ENCODE measurements at places on chromosomes 7 and 10.

- no peak for DNase-seq
Measured at GRCh38 chr7:4084271-4084670, 597.8 kb upstream of the FOXK1 start.

GRCh38 chr10:20596065-20596755, 300.9 kb downstream of the NEBL start:
- DNase-seq = no peak

GRCh38 chr10:60096761-60097513, 190.6 kb upstream of the CCDC6 start:
- DNase-seq = no peak

DNA sequence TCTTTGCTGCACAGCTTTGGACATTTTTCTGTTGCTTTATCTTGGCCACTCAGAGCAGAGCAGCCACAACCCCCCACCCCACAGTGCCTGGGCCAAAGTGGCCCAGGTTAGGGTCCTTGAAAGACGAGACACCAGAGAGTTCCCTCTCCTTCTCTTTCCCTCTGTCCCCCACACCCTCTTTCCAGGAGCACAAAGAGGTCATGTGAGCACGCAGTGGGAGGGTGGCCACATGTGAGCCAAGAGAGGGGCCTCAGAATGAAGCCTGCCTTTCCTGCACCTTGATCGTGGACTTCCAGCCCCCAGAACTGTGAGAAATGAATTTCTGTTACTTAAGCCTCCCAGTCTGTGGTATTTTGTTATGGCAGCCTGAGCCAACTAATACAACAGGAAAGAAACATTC, 14.6 kb upstream of the MSMB start:
- no peak for DNase-seq

GRCh38 chr7:13098161-13098560, 410.7 kb downstream of the ARL4A start:
- no peak for DNase-seq

- DNase-seq = no peak
Measured at GRCh38 chr10:24771943-24772694, 48.4 kb upstream of the ARHGAP21 start.

DNA sequence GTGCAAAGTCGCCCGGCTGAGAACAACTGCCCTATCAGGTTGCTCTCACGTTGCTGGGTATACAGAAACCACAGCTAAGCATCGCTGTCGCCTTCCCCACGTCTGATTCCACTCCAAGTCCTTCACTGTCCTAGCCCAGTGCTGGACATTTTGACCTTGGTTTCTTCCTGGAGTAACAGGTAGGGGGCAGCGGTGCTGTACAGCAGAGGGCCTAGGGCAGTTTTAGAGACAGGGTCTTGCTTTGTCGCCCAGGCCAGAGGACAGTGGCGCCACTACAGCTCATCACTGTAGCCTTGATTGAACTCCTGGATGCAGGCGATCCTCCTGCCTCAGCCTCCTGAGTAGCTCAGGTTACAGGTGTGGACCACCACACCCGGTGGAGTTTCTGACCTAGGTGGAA, 2.6 kb downstream of the CLDN15 start:
- no peak for DNase-seq

GRCh38 chr7:33982425-33982786, 77.1 kb downstream of the BMPER start:
- DNase-seq = peak; percentile 35

DNA sequence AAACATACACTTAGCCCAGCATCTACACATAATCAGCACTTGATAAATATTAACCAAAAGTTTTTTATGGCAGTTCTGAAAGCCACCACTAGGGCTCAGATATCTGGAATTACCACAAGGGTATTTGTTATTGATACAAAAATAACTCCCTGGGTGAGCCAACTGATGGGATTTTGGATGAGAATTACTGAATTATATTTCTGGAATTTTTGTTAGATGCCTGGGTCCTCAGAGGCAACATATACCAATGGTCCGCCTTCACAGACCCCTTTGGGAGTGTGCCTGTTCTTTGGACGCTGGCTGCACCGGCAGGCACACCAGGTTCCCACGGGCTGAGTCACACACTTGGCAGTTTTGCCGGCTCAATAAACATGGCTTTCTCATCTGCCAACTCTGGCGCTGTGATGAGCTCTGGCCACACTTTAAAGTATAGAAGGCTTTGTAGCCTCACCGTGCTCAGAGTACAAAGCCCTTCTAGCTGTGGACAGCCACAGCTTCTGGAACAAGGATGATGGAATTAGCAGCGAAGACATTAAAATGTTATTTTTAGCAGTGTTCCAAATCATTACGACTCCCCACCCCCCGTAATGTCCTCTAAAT, 24.5 kb upstream of the EEPD1 start:
- peak; percentile 14 for DNase-seq

GRCh38 chr10:5854131-5854475, 35.6 kb downstream of the ANKRD16 start:
- no peak for DNase-seq

DNA sequence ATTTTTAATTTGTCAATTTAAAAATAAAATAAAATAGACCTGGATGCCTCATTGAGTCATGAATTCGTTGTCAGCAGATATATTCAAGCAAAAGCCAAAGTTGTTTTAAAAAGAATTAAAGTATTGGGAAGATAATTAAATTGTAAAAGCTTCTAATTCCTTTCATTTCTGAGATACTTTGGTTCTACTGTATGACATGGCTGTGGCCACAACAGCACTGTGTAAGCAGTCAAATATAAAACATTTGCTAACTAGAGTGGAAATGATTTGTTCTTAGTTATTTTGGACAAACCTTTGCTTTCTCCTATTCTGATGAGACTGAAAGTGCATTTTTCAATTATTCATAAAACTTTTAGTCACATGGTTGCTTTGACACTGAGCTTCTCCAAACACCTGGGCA, 143.6 kb upstream of the FAM13C start:
- DNase-seq = no peak

GRCh38 chr7:105678811-105679495, 97.7 kb upstream of the EFCAB10 start:
- no peak for DNase-seq

- DNase-seq = no peak
Measured at GRCh38 chr7:92875719-92876118, 39.3 kb upstream of the CDK6 start.

DNA sequence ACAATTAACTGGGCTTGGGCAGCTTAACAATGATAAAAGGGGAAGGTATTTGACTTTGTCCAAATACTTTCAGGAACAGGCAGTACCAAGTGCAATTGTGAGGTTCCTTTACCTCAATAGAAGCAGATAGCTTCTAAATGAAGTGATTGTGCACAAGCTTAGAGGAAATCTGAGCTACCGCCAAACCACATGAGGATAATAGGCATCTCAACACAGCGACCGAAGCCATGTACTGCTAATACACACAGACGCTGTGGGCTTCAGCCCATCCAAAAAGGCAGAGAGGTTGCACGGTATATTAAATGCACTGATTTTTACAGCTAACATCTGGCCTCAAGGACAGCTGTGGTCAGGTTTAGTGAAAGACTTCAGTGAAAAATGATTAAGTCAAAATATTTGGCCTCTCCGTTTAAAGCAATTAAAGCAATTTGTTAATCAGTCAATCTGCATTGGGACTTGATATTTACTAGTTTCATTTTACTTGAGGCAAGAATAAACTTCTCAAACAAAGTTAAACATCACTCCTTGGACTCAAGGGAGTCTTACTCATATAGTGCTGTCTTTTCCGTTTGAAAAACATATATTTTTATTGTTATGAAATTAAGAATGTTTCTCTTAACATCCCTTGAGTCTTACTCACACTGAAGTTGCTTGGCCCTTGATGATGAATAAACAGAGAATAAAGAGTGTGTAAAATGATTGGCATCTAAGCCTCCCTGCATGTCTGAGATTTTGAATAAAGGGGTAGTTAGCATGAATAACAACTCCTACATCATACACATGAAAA, 306.3 kb downstream of the C7orf25 start:
- no peak for DNase-seq

DNA sequence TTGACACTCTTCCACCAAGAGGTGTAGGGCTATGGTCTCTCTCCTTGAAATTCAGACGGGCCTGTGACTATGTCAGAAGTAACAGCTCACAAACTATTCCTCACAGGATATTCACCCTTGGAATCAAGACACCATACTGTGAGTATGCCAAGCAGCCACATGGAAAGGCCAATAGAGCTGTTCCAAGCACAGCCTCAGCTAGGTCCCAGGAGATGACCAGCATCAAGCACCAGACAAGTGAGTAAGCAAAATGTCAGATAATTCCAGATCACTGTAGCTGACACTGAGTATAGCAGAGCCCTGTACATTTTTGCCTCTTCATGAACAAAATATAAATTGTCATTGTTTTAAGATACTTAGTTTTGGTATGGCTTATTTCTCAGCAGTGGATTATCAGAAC, 88.1 kb upstream of the KCND2 start:
- DNase-seq = no peak

GRCh38 chr7:138460649-138461607, 869 bp downstream of the TRIM24 start:
- peak; percentile 94 for DNase-seq

GRCh38 chr10:62810156-62810902, 5.8 kb downstream of the ADO start:
- no peak for DNase-seq

DNA sequence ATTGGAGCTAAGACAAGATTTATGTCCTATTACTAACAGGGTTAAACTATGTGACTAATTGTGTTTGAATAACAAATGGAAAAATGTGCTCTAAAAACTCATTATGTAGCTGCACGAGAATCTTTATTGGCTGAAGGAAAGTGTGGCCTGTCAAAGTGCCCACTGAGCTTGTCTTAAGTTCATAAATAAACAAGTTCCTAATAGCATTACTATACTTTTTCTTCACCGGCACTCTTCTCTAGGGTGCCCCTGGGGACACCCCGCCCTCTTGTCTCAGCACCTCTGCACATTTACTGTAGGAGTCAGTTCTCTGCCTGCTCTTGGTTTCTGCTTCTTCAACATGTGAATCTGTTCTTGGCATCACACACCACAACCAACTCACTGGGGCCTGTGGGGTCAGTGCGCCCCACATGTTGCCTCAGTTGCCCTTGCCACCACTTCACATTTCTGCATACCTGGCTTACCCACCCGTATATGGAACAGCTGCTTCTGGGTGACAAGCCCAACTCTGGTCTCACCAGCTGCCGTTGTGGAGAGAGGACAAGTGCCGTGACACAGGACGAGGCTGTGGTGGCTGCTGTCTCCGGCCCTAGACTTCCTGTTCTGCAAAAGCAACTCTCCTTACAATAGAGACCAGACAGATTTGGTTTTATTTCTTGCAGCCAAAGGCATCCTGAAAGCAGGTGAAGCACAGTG, 96.3 kb upstream of the DDC start:
- DNase-seq = no peak

GRCh38 chr7:138569418-138569817, 109.4 kb downstream of the TRIM24 start:
- no peak for DNase-seq

DNA sequence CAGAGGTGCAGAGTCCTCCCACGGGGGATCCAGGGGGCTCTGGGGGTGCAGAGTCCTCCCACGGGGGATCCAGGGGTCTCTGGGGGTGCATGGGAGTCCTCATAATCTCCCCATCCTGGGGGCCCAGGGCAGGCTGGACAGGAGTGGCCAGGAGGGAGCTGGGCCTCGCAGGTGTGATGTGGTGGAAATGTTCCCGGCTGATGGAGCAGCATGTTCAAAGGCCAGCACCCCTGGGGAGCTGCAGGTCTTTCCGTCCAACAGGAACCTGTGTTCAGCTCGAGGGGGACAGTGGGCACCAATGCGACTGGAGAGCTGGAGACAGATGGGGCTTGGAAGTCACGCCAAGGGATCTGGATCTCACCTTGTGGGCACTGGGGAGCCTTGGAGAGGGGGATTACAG, 38.5 kb upstream of the PSMG3 start:
- no peak for DNase-seq

DNA sequence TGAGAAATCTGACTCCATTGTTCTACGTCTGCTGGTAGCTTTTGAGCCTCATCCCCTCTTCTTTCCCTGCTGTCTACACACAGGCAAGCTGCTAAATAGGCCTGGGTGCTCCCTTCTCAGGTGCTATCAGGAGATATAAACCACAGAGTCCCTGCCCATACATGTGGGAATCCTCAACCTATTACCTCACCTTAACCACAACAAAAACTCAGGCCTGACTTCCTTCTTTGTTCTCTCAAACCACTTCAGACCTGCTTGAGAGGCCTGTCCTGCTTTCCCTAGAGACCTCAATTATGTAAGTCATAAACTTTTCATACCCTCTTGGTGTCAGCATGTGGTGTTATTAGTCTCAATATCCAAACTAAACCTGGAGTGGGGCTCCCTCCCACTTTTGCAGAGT, 75.0 kb upstream of the MAGI2 start:
- peak; percentile 44 for DNase-seq

GRCh38 chr7:82209179-82209747, 234.3 kb downstream of the CACNA2D1 start:
- peak; percentile 28 for DNase-seq

- DNase-seq = no peak
Measured at GRCh38 chr7:90726120-90726519, 130.0 kb downstream of the CDK14 start.

GRCh38 chr10:110414548-110415309, 83.0 kb upstream of the DUSP5 start:
- DNase-seq = no peak

DNA sequence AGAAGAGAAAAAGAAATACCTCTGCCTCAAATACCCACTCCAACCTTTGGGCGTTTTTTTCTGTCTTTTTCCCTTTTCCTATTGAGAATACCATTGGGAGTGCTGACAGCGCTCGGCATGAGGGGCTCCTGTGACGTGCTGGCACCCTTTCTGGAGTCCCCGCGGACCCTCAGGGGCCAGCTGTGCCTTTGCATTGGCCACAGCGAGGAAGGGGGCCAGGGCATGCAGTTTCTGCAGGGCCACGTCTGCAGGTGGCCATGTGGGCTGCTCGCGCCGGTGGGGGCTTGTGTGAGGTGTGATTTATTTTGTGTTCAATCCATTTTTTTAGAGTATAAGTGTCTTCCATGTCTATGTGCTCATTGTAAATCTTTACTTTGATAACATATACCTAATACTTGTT, 57.4 kb downstream of the INPP5A start:
- DNase-seq = no peak

DNA sequence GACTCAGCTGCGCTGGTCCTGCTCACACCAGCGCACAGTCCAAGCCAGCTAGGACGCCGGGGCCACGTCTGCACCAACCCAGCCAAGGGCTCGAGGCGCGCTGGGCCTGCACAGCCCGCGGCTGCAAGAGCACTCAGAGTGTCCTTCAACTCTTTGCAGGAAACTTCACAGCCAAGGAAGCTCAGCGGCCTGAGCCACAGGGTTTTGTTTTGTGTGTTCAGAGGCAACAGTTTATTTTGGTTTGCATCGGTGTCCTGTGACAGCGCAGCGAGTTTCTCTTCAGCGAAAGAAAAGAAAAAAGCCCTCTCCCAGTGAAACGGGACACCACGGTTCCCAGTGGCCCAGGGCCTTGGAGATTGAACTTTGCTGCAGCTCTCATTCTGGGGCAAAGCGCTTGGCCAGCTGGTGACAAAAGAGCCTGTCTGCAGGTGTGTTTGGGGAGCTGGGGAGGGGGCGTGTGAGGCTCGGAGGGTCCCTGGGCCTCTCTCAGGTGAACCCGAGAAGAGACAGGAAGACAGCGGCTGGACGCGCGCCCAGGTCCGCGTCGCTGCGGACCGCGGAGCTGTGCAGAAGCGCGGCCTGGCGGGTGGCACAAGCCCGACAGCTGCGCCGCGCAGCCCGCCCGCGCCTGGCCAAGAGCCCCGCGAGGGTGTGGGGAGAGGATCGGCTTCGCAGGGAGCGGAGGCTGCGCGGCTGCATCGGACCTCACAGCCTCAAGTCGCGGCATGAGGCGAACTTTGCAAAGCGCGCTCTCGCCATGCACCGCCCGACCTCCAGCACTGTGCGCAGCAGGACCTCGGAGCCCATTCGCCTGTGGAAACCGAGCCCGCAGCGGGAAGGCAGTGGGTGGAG, 922 bp downstream of the CXCL12 start:
- no peak for DNase-seq
